ENCODE measurements at places on chromosomes 16 and 17.

GRCh38 chr17:31564883-31565301 lies 173.4 kb downstream of the RAB11FIP4 start:
- DNase-seq: no peak

GRCh38 chr17:8955021-8955959 lies 10.2 kb downstream of the PIK3R5 start:
- no peak for DNase-seq

DNA sequence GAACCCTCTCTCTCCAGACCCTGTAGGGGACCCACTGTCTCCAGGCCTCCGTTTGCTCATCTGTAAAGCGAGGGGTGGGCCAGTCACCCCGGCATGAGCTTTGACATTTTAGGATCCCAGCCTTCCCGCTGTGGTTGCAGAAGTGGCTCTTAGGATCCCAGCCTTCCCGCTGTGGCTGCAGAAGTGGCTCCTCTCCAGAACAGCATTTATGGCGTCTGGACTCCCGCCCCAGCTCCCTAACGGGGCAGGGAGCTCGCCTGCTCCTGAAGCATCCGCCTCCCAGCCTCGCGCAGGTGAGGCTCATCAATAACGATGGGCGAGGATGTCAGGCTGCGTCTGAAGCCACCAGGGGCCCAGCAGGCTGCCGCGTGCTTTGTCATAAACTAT lies 222.3 kb upstream of the TNRC6C start:
- DNase-seq: no peak

GRCh38 chr17:66670206-66670605 lies 164.7 kb upstream of the CACNG5 start:
- no peak for DNase-seq

DNA sequence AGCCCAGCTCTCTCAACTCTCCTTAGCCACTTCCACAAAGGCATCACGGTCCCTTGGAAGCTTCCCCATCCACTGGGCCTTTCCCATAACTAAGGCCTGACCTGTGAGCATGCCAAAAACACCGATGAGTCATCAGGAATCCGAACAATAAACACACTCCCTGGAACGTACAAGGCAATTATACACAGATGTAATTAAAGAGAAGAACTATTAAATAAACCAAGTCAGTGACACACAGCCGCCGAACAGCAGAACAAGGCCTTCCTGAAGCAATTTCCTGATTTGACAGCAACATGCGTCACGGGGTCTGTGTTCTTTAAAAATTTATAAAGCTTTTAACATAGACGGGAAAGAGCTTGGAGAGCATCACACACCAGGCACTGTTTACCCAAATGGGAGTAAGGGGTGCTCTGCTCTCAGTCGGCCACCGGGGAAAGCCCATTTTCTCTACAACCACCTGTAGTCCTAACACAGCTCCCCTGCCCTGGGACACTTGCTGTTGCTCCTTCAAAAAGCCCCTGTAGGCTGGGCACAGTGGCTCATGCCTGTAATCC lies 29.4 kb downstream of the COG7 start:
- DNase-seq: no peak

DNA sequence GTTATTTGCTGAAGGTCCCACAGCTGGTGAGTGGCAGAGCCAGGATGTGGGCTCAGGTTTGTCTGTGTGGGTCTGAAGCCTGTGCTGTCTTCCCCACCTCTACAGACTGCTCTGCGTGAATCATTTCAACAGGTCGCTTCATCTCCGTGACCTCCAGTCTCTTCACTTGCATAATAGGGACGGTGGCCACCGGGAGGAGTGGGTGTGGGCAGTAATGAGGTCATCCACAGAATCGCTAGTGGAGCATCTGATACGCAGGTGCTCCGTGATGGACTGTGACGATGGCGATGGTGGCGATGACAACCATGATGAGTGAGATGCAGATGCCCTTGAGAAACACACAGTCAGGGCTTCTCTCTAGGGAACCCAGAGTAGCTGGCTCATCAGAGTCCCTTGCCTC lies 120.2 kb downstream of the RAP1GAP2 start:
- DNase-seq: no peak

GRCh38 chr16:71931599-71931998 lies 36.3 kb downstream of the IST1 start:
- no peak for DNase-seq

GRCh38 chr16:54526916-54527315 lies 240.3 kb upstream of the IRX3 start:
- DNase-seq: no peak

GRCh38 chr16:10817963-10818941 lies at the start of gene TVP23A:
Gene TVP23A, minus strand, starts transcription at chr16:10818794. Its CDS starts 301 bp downstream, at chr16:10818493.
- DNase-seq: no peak
